ENCODE measurements at places on chromosomes 4 and X.

- no peak for DNase-seq
Observed at GRCh38 chrX:130144509-130144908, 21.1 kb downstream of the AIFM1 start.

DNA sequence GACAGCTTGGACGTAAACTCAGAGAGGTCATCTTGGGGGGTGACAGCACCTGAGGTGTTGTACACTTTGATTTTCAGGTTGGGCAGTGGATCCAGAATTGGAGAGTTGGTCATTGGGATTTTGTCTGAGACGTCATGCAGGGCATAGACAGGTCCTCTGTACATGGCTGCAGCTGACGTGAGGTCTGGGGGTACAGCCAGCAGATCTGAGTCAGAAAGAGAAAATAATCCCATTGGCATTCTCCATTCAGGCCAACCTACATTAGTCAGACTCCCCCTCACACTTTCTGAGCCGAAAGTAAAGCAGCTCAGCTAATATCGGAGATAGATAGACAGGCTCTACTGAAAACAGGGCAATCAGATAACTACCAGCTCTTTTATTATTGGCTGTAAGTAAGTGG, 329.7 kb downstream of the UNC5C start:
- no peak for DNase-seq

- no peak for DNase-seq
Observed at GRCh38 chrX:115948018-115948923, 222.3 kb upstream of the AGTR2 start.

DNA sequence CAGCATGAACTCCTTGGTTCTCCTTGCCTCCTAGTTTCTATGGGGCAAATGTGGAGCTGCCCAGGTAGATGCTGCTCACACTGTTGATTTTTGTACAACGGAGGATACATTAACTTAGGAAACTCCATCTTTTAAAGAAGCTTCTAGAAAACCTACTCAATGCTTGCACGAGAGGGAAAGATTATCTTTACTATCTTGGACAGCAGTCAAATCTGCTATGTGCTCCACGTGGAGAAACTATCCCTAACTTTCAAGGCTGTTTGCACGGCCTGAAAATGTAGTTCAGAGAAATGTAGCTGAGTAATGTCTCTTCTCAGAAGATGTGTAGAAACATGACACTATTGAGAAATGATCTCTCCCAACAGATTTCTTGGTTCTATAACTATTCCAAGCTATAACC, 1530.9 kb upstream of the PABPC4L start:
- no peak for DNase-seq

DNA sequence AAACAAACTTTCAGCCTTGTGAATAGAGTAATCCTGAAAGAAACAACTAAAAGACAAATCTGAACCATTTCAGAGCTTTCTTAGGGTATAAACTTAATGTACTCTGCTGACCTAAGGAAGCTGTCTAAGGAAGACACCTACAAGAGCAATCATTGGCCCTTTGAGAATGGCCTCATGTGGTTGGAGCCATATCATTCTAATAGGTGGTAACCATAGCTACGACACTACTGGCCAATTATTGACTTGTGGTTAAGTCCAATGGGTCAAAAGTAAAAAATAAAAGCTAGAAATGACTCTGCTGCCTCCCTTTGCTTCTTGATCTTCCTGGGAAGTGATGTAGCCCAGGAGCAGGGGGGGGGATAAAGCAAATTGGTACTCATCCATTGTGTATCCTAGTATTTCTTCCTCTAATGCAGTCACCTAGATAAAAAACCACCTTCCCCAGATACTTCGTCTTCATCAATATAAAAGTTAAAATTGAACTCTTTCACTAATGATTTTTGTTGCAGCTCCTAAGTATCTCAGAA, 547.0 kb downstream of the ARAP2 start:
- DNase-seq = no peak

Measured in DND-41 (cell line).